Cerebellar nuclear complex (tissue), 1 donor: ENCODE measurements at places on chromosomes 13 and 19.

- no peak for DNase-seq
Measured at GRCh38 chr19:2329149-2329478, 630 bp downstream of the SPPL2B start.

DNA sequence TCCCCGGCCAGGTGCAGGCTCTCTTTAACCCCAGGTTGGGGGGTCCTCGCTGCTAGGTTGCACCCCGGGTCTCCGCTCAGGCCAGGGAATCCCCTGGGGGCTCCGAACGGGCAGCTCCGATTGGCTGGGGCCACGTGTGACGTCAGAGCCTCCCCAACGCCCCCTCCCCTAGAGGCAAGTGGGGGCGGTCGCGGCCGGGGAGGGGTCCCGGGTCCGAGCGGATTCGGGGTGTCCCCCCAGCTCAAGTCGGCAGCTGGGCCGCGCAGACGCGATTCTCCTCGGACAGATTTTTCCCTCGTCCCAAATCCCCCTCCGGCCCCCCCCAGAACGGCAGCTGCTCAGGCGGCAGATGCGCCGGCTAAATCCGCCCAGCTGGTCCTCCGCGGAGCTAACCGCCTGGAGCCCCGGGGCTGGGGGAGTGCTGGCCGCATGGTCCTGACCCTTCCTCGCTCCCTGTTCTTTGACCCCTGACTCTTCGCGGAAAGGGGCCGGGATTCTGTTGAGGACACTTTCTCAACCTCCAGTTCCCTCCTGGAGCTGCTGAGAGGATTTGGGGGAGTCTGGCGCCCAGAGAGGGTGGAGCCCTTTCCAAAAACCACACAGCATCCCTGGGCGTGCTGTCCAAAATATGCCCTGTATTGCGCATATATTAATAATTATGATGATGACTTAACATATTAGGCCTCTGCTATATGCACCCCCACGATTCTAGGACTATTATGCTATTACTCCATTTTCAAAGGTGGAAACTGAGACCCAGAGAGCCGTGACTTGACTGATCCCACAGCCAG is 25.4 kb upstream of the SEMA6B start:
- DNase-seq, result no peak

DNA sequence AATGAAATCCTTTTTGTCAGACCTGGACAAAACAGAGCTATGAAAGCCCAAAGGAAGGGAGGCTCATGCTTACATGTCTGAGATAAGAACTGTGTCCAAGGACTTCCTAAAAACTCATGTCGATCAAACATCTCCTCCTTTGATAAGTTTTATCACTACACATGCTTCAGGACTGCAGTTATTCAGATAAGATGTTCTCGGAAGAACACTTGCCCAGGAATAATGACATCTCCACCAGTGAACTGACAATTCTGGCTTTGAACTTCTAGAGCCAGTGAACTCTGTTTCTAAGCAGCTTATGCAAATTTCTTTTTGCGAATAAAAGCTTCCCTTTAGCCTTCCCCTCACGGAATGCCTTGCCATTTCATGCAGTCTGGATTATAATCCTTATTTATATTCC is 561.6 kb downstream of the TBC1D4 start:
- DNase-seq, result no peak

- DNase-seq, result no peak
Measured at GRCh38 chr13:23455401-23456185, 22.1 kb upstream of the SACS start.

- DNase-seq, result no peak
Measured at GRCh38 chr19:19955208-19955607, 54.5 kb downstream of the ZNF93 start.
